ENCODE measurements at places on chromosomes 12 and 14.

DNA sequence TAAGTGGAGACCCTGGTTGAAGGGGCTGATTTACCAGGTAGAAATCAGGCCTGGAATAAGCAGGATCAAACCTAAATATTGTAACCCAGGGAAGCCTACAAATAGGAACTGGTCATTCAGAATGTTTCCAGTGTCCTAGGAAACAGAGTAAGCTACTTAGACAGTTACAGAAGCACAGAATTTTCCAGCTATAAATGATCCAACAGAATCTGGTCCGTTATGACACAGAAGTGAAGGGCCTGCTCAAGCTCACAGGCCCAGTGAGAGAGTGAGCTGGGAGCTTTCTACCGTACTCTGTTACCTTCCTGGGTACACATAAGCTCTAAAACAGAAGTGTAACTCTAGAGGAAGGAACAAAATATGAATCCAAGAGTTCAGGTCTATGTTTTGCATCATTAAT is 119.1 kb downstream of the TTC7B start:
- no peak for DNase-seq

- no peak for DNase-seq
Observed at GRCh38 chr14:96876747-96877146, 79.6 kb downstream of the VRK1 start.

DNA sequence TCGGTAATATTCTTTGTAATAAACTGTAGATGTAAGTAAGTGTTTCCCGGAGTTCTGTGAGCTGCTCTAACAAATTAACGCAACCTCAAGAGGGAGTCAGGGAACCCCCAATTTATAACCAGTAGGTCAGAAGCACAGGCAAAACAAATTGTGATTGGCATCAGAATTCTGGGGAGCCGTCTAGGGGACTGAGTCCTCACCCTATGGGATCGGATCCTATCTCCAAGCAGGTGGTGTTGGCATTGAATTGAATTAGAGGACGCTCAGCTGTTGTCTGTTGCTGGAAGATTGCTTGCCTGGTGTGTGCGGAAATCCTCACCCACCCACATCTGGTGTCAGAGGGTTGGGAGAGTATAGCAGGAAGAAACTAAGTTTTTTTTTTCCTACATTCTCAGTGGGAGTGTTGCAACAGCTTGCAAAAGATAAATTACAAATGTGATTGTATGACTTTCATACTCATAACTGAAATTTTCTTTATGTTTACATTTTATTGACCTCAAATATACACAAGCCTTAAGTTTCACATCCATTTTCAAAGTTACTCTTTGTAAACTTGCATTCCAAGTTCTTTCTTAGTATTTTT is 5.5 kb downstream of the TMEM52B start:
- peak; percentile 39 for DNase-seq

- DNase-seq = peak; percentile 88
Observed at GRCh38 chr12:100266585-100266834, 369 bp downstream of the DEPDC4 start.

GRCh38 chr12:109113661-109114321 is 2.6 kb upstream of the ACACB start:
- DNase-seq = no peak

GRCh38 chr12:91722072-91722471 is 423.6 kb downstream of the BTG1 start:
- DNase-seq = no peak

DNA sequence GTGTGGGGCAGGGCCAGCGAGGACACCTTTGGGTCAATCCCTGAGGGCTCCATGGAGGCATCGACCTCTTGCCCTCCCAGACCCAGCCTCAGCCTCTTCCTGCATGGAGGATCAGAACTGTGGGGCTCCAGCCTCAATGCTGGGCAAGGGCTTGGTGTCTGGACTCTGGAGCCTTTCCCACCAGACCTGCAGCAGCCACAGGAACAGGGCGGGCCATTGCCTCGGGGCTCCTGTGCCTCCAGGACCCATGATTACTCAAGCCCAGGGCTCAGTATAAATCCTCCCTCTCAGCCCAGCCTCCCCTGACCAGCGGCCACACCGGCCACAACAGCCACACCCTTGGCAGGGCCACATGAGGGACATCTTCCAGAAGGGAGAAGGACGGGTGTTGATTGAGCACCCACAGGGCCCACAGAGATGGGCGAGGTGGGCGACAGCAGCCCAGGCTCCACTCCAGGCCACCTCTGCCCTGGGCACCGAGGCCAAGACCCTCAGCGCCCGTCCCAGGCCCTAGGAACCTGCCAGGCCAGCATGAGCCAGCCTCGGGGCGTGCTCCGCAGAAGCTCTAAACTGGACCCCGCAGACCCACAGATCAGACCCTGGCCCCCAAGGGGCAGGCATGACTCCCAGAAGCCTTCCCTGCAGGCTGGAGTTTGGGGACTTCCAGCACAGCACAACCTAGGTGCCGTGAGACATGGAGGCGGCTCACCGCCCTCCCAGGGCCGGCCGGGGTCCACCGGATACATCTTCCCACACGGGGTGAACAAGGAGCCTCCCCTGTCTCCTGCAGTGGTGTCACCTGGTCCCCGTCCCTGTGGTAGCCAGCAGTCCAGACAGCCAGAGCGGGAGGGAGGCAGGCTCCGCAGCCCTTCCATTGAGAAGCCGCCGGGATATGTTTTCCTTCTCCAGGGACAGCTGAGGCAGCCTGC is 25.1 kb downstream of the NCOR2 start:
- DNase-seq = no peak

GRCh38 chr12:32776258-32776657 is 20.6 kb upstream of the YARS2 start:
- no peak for DNase-seq

DNA sequence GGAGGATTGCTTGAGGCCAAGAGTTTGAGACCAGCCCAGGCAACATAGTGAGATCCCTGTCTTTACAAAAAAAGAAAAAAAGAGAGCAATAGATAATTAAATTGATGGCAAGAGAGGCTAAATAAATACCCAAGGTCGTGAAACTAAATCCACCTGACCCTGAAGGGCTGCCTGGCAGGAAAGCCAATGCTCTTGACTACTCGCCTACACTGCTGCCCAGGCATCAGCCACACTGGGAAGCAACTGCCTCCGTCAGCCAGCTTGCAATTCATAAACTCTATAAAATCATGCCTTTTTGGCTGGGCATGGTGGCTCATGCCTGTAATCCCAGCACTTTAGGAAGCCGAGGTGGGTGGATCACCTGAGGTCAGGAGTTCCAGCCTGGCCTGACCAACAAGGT is 31.7 kb upstream of the RASSF3 start:
- no peak for DNase-seq

DNA sequence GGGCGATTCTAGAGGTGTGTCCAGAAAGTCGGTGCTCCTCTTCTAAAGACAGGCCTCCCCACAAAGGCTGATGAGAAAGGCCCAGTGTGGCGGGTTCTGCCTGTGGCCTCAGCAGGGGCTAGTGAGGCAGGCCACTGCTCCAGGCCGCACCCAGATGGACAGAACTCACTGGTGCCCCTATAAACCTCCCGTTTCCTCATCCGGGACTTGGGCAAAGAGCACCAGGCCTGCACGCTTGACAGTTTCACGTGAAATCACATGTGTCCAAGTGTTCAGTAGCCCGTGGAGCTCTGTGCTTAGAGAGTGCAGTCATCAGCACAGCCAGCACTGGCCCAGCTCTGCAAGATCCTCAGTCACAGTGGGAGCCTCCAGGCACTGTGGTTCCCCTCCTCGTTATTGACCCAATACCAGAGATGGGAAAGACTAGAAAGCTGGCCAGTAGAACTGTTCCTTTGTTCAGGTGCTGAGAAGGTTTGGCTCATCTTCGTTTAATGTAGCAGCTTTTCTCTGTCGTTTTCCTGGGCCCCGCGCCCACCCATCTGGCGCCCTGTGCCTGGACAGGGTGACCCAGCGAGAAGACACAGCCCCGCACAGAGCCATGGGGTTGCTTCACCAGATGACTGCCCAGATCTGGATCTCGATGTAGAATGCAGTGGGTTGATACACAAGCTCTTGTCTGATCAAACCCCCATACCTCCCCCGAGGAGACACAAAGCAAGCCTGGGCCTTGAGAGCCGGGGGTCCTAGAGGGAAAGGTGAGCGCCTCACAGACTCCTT is 26.3 kb downstream of the IL31 start:
- peak; percentile 5 for DNase-seq

- no peak for DNase-seq
Observed at GRCh38 chr12:40175045-40175444, 49.8 kb upstream of the LRRK2 start.

- DNase-seq = no peak
Observed at GRCh38 chr12:91441246-91441645, 258.6 kb upstream of the DCN start.

GRCh38 chr12:2396448-2396871 is 343.7 kb downstream of the CACNA1C start:
- peak; percentile 57 for DNase-seq

DNA sequence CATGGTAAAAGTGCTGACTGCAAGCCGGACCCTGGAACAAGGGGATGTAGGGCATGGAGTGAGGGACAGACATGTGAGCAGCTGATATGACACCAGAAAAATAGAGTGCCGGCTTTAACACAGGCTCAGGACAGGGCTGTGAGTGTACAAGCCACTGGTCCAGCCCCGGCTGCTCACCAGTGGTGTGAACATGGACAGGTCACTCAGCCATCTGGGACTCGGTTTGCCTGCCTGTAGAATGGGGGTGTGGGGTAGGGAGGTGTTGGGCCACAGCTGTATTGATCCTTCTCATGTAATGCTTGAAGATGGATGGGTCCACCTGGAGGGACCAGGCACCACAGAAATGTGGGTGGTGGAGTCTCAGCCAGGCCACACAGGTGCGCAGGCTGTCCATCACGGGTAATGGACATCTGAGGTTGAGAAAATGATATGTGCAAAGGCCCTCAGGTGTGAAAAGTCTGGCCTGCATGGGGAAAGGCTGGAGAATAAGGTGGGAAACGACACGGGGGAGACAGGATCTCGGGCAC is 10.6 kb upstream of the KRT74 start:
- no peak for DNase-seq

DNA sequence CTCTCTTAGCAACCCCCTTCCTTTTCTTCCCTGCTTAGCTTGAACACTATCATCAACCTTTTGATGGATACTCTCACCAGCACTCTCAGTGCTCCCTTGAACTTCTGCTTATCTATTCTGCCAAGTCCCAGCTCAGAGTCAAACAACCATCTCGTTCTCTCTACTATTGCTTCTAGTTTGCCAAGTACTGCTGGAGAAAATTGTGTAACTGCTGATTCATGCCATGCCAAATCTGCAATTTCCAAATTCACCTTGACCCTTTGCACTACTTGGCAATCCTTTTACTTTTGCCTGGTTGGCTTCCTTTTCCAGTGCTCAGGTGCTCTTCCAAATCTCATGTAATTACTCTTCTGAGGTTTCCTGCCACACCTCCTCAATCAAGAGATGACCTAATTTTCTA is 2.8 kb upstream of the CCDC196 start:
- no peak for DNase-seq

GRCh38 chr14:103206023-103206481 is 82.8 kb downstream of the TNFAIP2 start:
- no peak for DNase-seq

DNA sequence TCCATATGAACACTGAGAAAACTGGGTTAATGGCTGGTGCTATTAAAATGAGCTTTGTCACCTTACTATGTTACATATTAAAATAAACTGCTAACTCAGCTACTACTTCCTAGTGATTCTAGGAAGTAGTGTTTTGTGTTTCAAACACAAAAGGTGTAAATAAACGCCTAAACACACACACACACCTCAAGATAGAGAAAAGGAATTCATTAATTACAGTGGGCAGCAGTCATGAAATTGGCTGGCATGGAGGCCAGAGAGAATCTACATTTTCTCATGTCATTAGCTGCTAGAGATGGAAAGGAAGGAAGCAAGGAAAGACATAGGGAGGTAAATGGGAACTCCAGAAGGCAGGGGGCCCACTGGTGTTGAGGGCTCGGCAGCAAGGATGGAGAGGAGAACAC is 787 bp upstream of the PRMT5 start:
- DNase-seq = no peak

GRCh38 chr12:131045705-131046460 is 92.2 kb downstream of the ADGRD1 start:
- DNase-seq = no peak

GRCh38 chr12:49301760-49302159 is 6.8 kb downstream of the PRPH start:
- no peak for DNase-seq

DNA sequence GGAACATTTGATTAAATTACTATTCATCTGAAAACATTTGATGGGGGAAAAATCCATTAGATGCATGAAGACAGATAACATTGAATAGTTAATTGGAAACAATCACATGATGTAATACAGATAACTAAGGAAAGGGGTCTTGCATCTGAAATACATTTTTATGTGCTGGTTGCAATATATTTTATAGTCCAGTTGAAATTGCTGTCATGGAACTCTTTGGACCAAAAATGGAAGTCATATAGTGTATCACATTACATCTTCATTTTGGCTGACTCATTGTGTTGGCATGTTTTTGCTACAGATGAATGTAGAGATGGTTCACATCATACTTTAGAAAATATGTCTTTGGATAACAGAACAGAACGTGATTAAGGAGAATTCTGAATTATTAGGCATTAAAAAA is 43.0 kb upstream of the GNPNAT1 start:
- DNase-seq = peak; percentile 25

GRCh38 chr12:2099595-2099994 is 46.8 kb downstream of the CACNA1C start:
- DNase-seq = no peak

DNA sequence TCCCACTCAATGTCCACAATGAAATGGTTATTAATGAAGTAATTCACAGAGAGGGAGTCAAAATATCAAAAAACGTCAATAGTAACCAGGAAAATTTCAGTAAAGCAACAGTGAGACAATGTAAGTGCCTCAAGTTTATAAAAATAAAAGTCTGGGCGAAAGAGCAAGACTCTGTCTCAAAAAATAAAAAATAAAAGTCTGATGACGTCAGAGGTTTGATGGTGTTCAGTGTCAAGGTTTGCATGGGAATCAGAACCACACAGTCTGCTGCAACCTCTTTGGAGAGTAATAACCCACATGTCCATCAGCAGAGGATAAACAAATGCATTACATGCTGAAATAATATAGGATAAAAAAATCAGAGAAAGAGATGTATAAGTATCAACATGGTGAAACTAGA is 152.4 kb downstream of the ASCL1 start:
- DNase-seq = no peak

DNA sequence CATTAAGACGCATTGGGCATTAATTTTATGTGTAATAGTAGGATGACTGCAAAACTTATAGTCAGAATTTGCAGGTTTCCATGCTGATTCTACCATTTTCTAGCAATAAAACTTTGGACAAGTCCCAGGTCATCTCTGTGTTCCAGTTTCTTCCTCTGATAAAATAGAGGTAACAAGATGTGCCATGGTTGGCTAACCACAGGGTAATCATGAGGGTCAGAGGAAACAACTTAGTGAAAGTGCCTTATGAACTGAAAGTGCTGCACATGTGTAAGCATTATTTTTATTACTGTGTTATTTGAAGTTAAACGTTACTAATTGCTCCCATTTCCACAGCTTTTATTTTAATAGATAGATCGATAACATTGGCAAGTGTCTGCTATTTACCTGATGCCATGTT is 21.1 kb downstream of the SMCO2 start:
- no peak for DNase-seq

GRCh38 chr14:104698688-104699425 is 9.4 kb downstream of the INF2 start:
- DNase-seq = no peak
